Epithelial cell of prostate (primary cell): ENCODE measurements at places on chromosomes 7 and 10.

GRCh38 chr7:55044791-55045190 is 26.0 kb downstream of the EGFR start:
- no peak for DNase-seq

DNA sequence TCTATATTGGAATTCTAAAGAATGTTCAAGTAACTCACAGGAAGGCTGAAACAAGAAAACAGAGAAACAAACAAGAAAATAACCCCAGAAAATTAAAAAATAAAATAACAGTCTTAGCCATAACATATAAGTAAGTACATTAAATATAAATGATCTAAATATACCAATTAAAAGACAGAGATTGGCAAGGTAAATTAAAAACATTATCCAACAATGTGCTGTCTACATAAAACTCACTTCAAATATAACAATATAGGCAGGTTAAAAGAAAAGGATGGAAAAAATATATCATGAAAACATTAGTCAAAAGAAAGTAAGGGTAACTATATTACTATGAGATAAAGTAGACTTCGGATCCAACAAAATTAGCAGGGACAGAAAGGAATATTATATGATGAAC is 98.1 kb upstream of the NANOS1 start:
- DNase-seq = no peak

DNA sequence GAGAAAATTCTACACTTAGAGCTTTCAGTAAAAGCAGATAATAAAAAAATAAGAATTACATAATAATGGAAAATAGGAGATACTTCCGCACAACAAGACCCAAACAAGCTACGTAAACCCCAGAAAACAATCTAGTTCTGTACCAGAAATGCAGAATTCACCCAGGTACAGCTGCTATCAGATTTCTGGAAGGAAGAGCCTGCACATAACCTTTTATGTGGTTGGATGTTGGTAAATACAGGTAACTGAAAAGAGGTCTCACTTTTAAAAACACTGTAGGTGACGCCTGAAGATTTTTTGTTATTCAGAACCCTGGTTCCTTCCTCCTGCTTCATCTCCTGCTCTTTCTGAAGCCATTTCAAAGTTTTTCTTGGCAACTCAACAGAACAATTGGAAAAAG is 29.9 kb downstream of the PANK1 start:
- no peak for DNase-seq

DNA sequence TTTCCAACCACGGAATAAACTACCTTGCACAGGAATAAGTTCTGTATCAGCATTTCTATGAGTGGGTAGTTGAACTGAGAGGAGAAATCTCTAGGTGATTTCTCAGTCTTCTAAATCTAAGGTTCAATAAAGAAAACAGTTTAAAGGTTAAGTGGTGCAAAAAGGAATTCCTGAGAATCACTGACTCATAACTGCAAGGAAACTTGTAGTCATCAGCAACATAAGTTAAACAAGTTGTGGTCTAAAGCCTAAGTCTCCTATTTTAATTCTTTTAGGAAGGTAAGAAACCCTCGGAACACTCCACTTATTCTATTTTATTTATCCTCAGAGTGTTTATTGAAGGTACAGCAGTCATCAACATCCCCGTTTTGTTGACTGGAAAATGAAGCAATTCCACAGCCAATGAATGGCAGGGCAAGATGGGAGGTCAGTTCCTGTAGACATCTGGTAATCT is 92.4 kb upstream of the PIK3CG start:
- DNase-seq = no peak

- no peak for DNase-seq
Observed at GRCh38 chr10:17980846-17981565, 29.3 kb downstream of the SLC39A12 start.

DNA sequence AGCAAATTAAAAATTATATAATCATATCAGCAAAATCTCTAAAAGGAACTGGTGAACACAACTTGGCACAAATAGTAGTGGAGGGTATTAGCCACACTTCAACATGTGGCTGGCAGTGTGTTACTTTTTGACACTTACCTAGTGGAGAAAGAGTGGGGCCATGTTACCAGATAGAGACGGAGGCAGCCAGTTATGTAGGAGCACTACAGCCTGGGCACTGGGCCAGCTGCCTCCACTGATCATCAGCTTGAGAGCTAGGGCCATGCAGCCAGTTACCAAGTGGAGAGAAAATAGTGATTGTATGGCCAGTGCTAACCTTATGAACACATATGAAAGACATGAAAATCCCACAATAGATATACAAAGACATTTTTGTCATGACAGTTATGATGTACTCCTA is 243.1 kb downstream of the CTNNA3 start:
- DNase-seq = no peak

DNA sequence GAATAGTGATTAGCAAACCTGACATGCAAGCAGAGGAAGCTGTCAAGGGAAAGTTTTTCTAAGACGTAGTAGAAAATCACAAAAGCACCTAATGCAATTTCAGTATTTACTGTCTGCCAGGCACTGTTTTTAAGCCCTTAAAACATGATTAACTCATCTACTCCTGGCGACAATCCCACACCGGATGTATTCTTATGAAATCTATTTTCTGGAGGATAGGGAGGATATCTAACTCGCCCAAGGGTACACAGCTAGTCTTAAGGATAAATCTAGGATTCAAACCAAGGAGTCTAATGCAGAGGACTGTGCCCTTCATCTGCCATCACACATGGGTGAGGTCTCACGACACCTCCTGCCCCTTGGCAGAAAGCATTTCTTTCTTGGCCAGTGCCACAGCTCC is 47.8 kb upstream of the FIGNL1 start:
- no peak for DNase-seq

GRCh38 chr7:147524726-147525250 is 1065.8 kb upstream of the C7orf33 start:
- peak; percentile 5 for DNase-seq
